ENCODE measurements at places on chromosomes 6 and 20. TPM values are rescaled to one million over a fixed set of nuclear protein-coding genes. Genes with fewer than 3 reads are reported as not detected.

DNA sequence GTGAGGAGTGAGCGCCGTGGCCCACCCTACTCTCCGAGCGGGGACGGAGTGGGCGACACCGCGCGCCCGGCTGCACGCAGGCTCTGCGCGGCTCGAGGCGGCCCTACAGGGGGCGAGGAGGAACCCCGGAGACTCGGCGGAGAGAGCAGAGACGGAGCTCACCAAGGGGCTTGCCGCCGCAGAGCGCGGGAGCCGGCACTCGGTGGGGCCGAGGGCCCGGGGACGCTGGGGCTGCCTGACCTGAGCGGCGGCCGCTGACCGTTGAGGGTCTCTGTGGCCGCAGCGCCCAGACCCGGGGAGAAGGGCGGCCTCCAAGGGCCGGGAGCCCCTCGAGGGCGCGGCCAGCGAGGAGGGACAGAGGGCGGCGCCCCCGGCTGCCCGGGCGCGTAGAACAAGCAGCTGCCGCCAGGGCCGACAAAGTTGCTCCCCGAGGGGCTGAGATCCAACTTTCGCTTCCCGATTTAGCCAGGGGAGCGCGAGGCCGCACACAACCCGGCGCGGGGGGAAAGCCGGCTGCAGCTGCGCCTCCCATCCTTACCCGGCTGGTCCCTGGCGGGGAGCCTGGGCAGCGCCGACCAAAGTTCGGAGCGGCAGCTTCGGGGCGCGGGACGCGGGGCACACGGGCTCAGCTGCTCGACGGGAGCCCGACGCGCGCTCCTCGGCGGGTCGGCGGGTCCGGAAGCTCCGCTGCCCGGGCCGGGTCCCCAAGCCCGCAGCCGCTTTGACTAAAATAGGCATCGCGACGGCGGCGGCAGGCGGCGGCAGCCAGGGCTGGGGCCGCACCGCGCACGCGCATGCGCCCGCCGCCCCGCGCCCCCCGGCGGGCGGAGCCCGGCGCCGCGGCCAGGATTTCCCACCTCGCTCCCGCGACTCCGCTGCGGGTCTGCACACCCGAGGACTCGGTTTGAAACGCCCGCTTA lies 43.1 kb downstream of the POPDC3 start:
- peak; percentile 90 for DNase-seq

- DNase-seq, result no peak
Measured at GRCh38 chr20:58010186-58010585, 218.3 kb downstream of the ANKRD60 start.

HMGN4 gene
- 57.1 TPM for total RNA-seq

DNA sequence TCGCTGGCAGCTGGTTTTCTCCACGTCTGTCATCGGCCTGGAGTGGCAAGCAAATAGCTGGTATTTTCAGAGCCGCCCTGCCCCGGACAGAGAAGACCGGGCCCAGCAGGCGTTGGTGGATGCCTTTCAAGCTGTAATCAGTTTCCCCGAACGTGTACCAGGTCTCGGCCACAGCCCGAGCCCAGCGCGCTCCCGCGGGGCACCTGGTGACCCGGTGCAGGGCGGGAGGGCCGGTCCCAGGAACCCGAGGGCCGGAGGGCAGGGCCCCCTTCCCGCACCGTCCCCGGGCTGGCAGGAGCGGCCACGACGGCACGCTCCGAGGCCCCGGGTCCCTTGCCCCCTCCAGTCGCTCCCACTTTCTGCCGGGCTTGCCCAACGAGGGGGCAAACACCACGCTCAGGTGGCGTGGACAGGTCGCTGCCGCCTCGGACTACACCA lies 348 bp upstream of the PYGB start:
- DNase-seq, result no peak

GRCh38 chr20:60934724-60935123 lies 317.3 kb upstream of the CDH4 start:
- DNase-seq, result no peak

- peak; percentile 24 for DNase-seq
Measured at GRCh38 chr6:20572940-20573339, 38.7 kb downstream of the CDKAL1 start.

Measured in myocyte (in vitro differentiated cells).